ENCODE measurements at places on chromosomes 5 and 9.

DNA sequence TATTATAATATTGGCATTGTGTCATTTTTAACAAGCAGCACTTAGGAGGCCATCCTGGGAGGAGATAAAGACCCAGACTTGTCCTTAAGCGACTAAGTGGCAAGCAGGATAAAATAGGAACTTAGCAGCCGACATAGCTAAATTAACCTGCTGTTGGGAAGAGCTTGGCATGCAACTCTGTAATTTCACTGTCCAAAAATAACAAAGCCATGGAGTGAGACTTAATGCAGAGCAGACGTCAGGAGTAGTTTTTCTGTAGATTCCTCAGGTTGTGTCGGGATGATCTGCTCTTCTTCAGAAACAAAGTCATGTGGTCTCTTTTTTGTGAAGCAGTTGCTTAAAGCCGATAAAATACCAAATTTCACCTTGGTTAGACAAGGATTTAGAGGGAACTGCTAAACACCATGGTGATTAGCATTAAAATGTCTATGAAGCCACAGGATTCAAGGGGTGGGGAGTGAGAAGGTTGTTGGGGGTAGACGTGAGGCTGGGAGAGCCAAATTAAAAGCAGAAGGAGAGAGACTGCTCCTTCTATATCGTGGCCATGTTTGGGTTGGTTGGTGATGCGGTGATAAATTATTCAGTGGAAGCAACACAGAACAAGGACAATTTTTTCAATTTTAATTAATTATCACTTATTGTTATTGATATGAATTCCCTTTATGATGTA lies 303.0 kb downstream of the CSNK1G3 start:
- DNase-seq: no peak

- DNase-seq: no peak
Measured at GRCh38 chr9:27977931-27978330, 404.6 kb upstream of the C9orf72 start.

DNA sequence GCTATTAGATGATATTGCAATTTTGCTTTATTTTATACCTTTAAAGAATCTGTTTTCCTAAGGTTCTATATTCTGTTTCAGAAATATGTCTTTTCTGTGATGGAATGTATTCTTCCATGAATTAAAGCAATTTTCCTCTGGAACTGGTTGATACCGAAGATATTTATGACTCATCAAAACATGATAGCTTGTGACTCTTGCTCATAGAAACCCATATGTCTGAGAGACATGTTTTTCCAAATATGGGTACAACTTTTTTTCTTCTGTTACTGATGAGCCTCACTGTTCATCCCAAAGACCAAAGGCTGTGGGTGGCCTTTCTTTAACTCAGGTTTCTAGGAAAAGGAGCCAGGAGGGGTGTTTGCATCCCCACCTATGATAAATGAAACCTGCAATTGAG lies 126.1 kb upstream of the PAPPA start:
- no peak for DNase-seq

DNA sequence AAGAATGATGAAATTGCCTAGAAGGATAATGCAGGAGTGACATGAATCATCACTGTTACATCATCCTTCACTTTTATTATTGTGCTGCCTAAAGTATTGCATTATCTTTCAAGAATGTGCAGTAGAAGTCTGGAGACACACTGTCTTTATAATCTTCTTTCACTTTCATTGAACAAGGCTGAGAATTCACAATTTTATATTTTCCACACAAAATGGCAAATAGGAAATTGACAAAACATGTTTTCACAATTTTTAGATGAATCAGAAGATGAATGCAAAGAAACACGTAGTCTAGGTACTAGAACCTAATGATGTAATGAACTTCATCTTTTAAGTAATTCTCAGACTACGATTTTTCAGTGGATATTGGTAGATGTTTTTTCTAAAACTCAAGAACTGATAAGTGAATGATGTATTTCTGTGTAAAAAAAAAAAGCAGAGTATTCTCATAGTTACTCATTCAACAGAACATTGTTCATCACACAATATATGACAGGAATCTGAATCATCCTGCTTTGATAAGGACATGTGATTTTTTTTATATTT lies 131.5 kb upstream of the GRHPR start:
- DNase-seq: no peak

- no peak for DNase-seq
Measured at GRCh38 chr5:160474084-160474483, 52.4 kb downstream of the PTTG1 start.

- DNase-seq: no peak
Measured at GRCh38 chr9:73148447-73148937, 3.2 kb upstream of the ANXA1 start.

DNA sequence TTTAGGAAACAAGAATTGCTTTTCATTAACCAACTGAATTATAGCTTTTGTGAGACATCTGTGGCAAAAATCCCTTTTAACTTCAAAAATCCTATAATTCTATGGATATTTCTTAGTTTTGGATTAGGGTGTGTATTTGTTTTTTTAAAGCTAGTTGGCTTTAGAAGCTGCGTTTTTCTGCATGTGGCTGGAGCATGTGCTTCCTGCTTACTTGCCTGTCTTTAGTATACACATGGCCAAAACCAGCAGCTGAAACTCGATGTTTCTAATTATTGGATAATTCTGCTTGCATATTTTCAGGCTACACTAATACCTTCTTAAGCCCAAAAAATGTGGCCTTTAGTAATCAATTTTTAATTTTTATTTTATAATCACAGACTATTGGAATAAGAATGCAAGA lies 8.9 kb downstream of the RECK start:
- DNase-seq: no peak

- DNase-seq: no peak
Measured at GRCh38 chr5:52896534-52897237, 92.5 kb upstream of the ITGA2 start.

DNA sequence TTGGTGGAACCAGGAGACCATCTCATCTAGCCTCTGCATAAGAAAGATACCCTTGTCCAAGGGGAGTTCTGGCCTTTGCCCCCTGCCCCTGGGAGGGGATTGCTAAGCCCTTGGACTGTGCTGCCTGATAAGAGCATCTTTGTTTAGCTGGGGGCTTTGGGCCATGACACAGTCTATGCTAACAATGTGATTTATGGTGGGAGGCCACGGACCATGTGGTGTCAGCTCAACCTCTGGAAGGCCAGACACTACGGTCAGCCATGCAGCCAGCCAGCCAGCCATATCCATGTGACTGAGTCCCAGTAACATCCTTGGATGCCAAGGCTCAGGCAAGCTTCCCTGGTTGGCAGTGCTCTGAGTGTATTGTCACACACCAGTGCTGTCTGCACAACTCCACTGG lies 244.4 kb downstream of the FSTL4 start:
- no peak for DNase-seq

DNA sequence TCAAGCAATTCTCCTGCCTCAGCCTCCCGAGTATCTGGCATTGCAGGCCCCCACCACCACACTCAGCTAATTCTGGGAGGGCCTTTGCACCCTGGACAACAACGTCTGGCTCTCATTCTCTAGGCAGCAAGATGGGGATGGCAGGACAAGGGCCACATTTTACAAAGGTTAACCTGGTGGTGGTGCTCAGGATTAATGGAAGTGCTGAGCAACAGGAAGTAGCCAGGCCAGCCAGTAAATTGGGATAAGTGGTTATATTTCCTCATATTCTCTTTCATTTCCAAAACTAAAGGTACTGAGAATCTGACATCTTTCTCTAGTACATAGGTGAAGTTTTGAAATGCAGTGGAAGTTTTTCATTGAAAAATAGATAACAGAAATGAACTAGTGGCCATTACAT lies 24.7 kb upstream of the ASPN start:
- no peak for DNase-seq

- no peak for DNase-seq
Measured at GRCh38 chr5:72390836-72391235, 70.7 kb downstream of the PTCD2 start.

DNA sequence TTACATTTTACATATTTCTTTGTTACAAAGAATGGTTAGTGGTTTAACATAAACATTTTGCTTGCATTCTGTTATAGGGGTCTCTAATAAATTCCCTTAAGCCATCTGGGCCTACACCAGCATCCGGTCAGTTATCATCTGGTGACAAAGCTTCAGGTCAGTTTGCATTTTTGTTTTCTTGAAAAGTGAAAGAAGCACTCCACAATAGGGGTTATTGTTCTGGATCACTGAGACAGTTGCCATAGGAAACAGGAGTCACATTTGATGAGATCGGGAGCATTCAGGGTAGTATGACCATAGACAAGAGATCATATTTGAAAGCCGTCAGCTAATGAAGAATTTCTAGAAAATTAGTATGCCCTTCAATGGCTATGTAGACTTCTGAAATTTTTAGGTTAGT lies 63.6 kb downstream of the NUP214 start:
- DNase-seq: no peak

DNA sequence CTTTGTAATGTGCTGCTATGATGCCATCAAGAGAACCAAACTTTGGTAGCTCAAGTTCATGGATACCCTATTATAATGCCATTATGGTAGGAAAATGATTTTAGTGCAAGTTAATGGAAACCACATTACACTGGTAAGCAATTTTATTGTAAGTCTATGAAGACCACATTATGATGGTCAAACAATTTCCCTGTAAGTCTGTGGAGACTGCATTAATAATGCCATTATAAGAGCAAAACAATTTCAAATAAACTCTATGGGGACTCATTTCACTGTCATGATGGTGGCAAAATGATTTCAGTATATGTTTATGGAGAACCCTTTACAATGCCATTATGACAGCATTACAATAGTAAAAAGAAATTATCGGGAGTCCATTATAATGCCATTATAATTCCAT lies 602.0 kb upstream of the MEF2C start:
- no peak for DNase-seq

- no peak for DNase-seq
Measured at GRCh38 chr5:141517880-141518617, 29.2 kb downstream of the PCDHGC5 start.

DNA sequence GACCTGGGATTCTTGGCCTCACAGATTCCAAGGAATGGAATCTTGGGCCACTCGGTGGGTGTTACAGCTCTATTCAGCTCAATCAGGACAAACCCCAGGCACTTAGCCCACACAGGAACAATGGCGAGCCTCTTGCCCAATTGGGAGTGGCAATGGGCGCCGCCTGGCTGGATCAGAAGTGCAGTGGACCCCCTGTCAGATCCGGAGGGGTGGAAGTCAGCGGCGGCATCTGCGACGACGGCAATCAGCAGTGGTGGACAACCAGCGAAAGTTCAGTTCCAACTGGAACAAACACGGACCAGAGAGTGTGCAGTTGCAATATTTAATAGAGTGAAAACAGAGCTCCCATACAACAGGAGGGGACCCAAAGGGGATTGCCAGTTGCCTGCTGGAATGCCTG lies 378.3 kb downstream of the CDH9 start:
- no peak for DNase-seq

DNA sequence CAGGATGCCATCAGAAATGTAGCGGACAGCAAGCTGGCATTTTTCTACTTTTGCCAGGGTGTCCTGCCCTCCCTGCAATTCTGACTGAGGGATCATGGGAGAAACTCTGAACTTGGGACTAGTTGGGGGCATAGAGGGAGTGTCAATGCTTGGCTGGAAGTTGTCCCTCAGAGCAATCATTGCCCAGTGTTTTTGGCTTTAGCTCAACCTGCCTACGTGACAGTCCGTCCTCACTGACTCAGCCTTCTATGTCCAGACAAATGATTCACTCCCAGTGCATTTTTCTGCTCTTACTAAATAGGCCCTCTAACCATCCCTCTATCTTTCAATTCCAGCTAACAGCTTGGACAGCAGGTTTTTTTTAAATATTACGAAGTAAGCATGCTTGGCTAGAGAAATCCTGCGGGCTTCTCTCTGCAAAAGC lies 627.4 kb downstream of the TLR4 start:
- DNase-seq: no peak

DNA sequence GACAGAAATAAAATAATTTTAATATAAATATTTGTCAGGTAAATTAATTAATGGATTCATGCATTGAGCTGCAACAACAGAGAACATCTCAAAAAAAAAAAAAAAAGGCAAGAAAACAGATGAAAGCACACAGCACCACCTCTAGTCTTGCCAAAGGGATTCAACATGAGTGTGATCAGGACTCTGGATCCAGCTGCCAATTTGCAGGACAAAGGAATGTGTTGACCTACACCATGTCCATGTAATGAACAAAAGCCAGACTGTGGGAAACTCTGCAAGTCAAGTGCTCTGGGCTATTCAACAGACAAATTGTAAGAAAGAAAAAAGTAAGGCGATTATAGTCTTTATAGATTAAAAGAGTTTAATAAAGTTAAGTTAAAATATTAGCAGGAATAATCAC lies 769.3 kb downstream of the TLR4 start:
- DNase-seq: no peak

- DNase-seq: no peak
Measured at GRCh38 chr5:111933086-111933485, 176.1 kb upstream of the NREP start.

DNA sequence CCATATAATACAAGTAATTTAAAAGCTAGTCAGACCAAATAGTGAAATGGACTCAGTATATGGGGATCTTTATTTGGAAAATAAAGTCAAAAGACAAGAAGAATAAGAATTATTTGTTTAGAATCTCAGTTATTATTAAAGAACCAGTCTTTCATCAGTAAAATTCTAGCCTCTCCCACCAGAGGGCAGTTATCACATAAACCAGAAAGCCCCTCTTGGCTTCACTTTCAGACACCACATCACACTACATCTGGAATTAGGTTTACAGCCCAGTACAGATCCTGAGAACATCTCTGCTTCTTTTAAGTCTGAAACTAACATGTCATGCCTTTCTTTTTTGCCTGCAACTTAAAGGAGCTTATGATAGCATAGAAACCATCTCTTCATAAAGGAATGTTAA lies 12.2 kb upstream of the HSPB3 start:
- DNase-seq: no peak

GRCh38 chr9:133589454-133590227 lies 19.5 kb downstream of the FAM163B start:
- no peak for DNase-seq

DNA sequence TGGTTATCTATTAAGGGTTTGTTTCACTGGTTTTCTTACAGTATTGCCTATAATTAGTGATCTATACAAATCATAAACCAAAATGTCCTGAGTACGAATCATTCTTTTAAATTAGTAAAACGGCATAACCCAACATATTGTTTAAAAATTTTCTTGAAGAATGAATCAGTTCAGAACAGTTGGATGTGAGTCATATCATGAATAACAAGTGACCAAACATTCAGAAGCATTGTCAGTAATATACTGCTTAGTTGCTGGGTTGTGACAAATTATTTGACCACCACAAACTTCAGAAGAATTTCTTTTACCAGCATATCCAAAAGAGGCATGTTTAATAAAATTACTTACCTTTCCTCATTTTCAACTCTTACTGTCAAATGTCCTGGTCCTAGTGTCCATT lies 111.2 kb downstream of the UNC13B start:
- no peak for DNase-seq

Data from NCI-H2081 treated with DMSO at 0.1 percent for 48 hours (cell line).